ENCODE measurements at places on chromosomes 13 and 19. TPM values are rescaled to one million over a fixed set of nuclear protein-coding genes. Genes with fewer than 3 reads are reported as not detected.

The LRRC8E gene
- total RNA-seq = 6.8 TPM

DNA sequence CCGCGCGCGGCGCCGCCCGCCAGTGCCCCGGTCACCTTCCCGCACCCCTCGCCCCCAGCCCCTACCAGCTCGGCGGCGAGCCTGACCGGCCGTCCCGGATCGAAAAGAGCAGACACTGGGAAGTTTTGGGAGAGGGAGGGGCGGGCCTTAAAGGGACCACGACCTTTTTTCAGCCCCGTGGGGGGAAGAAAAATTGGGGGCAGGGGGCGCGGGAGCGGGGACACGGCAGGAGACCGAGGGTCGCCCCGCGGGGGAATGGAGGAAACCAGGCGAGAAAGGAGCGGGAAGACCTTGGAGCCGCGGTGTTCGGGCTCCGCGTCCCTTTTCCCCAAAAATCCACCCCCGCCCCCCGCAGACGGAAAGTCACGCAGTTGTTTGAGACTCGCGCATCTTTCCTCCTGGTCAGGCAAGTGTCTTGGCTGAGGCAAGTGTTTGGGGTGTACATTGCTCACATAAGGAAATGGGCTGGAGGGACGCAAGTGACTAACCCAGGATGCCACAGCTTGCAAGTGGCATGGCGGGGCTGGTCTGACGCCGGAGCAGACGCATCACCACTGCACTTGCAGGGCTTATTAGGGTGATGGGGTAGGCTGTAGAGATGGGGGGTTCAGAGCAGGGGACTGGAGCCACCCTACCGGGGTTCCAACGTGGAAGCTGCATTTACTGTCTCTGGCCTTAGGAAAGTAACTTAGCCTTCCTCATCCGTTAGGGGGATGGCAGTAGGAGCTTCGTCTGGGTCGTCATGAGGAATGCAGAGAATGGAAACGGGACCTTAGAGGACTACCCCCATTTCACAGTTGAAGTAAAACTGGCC lies 2.7 kb upstream of the HNRNPL start:
- peak; percentile 85 for DNase-seq

The ZNF155 gene
- 6.9 TPM for total RNA-seq

- no peak for DNase-seq
Observed at GRCh38 chr13:73497430-73497829, 438.6 kb downstream of the KLF5 start.

- DNase-seq = no peak
Observed at GRCh38 chr13:87057807-87058520, 613.2 kb upstream of the SLITRK5 start.

DNA sequence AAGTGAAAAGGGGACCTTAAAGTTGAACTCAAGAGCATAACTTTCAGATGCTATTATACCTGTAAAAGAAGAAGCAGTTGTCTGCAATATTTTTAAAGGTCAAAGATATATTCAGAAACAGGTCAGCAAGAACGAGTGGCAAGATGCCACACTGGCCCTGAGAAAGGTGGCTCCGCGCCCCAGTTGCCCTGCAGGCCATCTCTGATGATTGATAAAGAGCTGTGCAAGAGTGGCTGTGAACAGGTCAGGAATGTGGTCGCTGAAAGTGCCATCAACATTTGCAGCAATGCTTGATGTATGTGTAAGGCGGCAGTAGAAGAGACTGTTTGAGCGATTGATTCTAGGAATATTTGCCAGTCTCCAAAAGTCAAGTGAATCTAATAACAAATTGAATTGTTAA lies 664.2 kb upstream of the SLC10A2 start:
- DNase-seq = no peak

- DNase-seq = no peak
Observed at GRCh38 chr13:76913898-76914297, 27.7 kb upstream of the KCTD12 start.

DNA sequence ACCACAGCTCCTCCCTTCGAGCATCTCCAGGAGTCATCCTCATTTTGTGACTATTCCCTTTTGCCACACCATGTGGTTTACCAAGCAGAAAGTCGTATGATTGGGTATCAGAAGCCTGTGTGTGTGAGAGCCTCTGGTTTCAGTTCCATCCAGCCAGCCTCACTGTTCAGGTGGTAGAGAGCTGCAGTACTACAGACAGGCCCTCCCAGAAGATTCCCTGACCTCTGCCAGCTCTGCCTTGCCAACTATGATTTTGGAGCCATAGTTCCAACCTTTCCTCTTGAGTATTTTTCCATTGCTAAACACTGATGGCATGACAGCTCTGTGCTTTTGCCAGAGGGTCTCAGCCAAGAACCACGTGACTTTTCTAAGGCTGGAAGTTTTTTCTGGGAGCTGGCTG lies 82.5 kb downstream of the DHRS12 start:
- no peak for DNase-seq

DNA sequence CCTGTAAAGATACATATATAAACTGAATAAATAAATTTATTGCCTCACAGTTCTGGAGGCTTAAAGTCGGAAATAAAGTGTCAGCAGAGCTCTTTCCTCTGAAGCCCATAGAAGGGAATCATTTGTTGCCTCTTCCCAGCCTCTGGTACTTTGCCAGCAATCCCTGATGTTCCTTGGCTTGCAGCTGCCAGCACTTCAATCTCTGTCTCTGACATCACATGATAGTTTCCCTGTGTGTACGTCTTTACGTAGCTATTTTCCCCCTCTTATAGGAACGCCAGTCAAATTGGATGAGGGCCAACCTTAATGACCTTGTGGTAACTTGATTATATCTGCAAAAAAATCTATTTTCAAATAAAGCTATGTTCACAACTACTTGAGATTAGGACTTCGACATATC lies 250.9 kb downstream of the LIG4 start:
- no peak for DNase-seq

The CGB3 gene
- not detected for total RNA-seq

- no peak for DNase-seq
Observed at GRCh38 chr13:78701383-78701782, 42.4 kb upstream of the OBI1 start.

- DNase-seq = peak; percentile 8
Observed at GRCh38 chr13:112714376-112715174, 24.7 kb downstream of the ATP11A start.

GRCh38 chr19:41435936-41436673 lies 3.6 kb downstream of the DMAC2 start:
- DNase-seq = no peak

The CFD gene
- 1.0 TPM for total RNA-seq

DNA sequence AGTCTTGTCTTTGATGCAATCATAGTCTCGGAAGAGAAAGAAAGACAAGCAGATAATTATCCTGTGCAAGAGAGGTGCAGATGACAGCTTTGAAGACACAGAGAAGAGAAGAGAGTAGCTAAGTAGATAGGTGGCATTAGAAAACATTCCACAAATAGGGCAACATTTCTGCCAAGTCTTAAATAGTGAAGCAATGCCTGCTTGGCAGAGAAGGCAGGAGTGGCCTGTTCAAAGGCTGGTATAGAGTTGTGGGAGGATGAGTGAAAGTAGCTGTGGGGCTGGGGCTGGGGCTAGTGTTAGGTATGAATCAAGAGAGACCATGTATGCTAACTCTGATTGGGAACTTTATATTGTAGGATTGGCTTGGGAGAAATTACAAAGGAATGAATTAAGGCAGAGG lies 305.5 kb downstream of the DNAJC15 start:
- no peak for DNase-seq

DNA sequence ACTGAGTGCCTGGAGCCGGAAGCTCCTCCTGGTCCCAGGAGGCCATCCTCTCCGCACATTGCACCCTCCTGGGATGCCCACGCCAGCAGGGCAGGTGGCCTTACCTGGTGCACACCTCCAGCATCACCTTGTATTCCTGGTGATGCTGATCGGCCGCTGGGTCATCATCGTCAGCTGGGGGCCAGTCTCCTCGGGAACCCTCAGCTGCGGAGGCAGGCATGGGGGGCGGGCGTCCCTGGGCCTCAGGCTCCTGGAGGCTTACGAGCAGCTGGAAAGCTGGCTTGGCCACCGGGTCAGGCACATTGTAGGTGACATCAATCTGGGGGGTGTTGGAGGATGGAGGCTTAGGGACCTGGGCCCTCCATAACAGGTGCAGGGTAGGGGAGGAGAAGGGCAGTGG lies 13.7 kb downstream of the F2RL3 start:
- no peak for DNase-seq
